ENCODE measurements at places on chromosomes 5 and 9. TPM values are rescaled to one million over a fixed set of nuclear protein-coding genes. Genes with fewer than 3 reads are reported as not detected.
A peak's percentile ranks its signal among the peaks of the same experiment; 100 is the strongest.

GRCh38 chr9:127181315-127181580 lies 58.8 kb upstream of the ANGPTL2 start:
- no peak for DNase-seq

- peak; percentile 39 for DNase-seq
Observed at GRCh38 chr5:37495210-37495609, 116.1 kb downstream of the WDR70 start.

DNA sequence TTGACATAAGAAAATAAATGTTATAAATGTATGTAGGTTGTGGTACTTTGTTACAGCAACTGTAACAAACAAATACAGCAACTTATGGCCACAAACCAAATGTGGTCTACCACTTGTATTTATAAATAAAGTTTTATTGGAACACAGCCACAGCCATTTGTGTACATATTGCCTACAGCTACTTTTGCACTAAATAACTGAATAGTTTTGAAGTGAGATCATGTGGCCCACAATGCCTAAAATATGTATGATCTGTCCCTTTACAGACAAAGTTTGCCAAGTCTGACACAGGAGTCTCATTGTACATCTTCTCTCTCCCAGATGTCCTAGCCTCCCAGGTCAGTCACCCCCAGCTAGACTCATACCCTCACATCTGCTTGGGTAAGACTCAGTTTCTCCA lies 283.6 kb upstream of the PRDM9 start:
- no peak for DNase-seq

DNA sequence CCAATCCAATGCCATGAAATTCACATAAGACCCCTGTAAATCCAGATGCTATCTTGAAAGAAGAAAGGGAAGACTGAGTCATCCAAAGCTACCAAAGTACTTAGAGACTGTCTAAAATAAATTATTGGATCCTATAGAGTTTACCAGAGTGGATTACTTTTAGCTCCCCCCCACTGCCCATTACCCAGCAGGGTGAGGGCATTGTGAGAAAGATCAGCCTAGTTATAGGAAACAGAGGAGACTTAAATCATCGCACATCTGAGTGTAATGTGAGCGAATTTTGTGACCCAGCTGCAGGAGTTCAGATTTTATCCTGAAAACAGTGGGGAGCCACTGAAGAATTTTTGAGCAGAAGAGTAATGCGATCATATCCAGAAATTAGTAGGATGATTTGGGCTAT lies 1.6 kb upstream of the ENHO start:
- DNase-seq, result no peak

The ANKRD34B gene
- not detected for total RNA-seq

GRCh38 chr5:63250939-63251338 lies 672.3 kb downstream of the LRRC70 start:
- DNase-seq, result no peak

The IL7R gene
- total RNA-seq, result 56.9 TPM

DNA sequence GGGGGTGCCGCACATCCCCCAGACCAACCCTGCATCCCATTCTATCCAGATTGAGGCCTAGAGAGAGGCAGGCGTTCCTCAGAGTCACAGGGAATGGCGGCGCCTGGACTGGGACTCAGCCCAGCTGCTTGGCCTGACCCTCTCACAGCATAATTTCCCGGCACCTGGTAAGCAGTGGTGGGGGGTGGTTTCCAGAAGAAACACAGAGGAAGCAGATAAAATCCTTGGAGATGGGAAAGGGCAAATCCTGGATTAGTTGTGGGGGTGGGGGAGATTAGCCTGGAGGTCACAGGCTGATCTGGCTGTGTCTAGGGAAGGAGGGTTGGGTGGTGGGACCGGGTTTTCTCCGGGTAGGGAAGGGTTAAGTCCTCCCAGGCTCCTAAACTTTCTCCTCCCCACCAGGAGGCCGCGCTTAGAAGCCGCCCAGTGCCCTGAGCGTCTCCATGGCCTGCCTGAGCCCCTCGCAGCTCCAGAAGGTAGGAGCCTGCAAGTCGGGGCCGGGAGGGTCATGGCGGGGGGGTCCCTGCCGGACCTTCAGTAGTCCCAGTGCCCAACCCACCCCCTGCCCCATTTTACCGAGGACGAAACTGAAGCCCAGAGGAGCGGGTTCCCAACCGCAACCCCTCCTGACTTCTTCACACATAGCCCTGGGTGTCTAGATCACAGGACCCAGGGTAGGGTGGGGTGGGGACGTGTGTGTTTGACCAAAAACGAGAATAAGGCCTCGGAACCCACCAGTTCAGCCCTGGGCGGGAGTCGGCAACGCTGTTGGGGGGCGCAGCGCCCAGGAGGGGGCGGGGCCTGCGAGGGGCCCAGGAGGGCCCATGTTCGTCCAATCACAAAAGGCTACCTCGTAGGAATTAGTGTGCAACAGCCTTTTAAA lies 1.3 kb downstream of the PHYHD1 start:
- DNase-seq, result peak; percentile 50

The HTR1A gene
- not detected for total RNA-seq

DNA sequence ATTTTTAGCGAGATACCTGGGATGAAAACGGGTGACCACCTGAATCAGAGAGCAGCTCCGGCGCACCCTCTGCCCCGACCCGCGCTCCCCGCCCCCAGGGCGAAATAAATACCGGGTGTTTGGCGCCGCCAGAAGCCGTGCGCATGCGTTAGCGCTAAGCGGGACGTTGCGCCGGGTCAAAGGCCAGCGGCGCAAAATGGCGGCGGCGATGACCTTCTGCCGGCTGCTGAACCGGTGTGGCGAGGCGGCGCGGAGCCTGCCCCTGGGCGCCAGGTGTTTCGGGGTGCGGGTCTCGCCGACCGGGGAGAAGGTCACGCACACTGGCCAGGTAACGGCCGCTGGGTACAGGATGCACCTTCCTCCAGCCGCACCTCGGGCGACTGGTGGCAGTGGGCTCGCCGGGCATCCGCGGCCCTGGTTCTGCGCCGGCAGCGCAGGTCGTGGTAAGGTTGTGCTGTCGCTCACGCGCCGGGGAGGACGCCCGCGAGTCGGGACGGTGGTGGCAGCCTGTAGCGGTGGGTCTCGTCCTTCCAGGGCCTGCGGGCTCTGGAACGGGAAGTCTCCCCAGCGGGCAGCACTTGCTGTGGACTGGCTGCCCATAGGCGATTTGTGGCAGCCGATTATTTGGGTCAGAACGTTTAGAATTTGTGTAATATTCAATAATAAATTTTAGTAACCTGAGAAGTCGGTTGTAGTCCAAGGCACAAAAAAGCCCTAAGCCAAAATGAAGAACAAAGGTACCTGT lies at the start of gene NDUFS6:
TSS of gene NDUFS6 (plus strand) at position 186 of the 745 bp plus-strand sequence. CDS start at position 197, 11 bp downstream.
- peak; percentile 55 for DNase-seq

- DNase-seq, result peak; percentile 21
Observed at GRCh38 chr5:93886917-93887361, 145.5 kb upstream of the POU5F2 start.

The CBY3 gene
- 0.18 TPM for total RNA-seq

GRCh38 chr5:174222891-174223290 lies 177.4 kb downstream of the NSG2 start:
- no peak for DNase-seq

The ENHO gene
- not detected for total RNA-seq

- DNase-seq, result no peak
Observed at GRCh38 chr9:90841615-90842014, 40.0 kb downstream of the SYK start.

GRCh38 chr5:62685221-62685620 lies 106.6 kb downstream of the LRRC70 start:
- DNase-seq, result no peak

- peak; percentile 47 for DNase-seq
Observed at GRCh38 chr5:93246090-93246855, 334.7 kb downstream of the NR2F1-AS1 start.

DNA sequence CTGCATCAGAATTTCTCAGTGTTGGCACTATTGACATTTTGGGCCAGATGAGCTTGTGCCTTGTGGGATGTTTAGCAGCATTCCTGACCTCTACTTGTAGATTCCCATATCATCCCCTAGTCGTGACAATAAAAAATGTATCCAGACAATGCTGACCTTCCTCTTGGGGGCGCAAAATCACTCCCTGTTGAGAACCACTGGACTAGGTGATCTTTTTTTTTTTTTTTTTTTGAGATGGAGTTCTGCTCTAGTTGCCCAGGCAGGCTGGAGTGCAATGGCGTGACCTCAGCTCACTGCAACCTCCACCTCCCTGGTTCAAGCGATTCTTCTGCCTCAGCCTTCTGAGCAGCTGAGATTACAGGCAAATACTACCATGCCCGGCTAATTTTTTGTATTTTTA lies 22.6 kb downstream of the STXBP1 start:
- no peak for DNase-seq

- peak; percentile 94 for DNase-seq
Observed at GRCh38 chr9:107213561-107214028, 69.5 kb upstream of the RAD23B start.

The SLCO6A1 gene
- not detected for total RNA-seq

DNA sequence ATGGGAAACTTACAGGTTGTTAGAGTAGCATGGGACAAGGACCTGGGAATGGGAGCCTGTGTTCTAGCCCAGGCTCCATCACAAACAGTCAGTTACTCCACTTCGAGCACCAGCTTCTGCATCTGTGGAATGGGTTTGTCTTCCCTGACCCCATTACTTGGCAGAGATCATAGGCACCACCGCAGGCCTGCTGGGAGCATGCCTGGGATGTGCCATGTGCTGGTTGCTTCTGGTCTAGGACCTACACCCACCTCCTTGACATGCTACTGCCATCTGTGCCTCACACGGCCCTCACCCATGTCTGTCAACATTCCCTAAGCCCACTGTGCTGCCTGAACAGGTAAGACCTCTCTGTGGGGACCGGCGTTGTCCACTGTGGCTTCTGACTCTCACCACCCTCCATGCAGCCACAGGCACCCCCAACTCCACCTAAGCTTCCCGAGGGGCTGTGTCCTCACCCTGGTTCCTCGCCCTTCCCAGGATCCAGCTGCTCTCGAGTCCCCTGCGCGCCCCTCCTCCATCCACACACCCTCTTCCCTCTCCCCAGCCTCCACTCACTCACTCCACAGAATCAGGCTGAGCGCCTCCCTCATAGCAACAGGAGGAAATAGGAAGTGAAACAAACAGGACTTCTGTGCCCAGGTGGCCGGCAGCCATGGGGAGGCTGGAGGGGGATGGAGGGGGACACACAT lies 85.9 kb upstream of the FAM120A start:
- DNase-seq, result no peak

DNA sequence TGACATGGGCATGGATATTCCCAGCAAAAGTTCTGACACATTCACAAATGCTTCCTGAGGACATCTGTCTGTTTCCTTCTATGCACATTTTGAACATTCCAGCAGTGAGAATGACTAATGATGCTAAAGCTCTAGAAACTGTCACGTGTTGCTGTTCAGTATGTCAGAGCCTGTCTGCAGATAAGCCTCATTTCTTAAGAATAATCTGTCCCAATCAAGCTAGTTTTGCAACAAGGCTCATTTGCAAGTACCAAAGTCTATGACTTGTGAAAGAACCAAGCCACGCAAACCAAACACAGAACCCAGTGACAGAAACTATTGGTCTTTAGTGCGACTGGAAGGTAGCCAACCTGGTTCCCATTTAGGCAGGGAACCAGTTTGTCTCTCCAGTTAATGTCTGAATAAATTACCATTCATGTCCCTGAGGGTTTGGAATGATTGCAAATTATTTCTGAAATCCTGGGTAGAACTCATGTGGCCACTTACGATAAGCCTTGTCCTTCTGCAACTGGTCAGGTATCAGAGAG lies 178.5 kb downstream of the C9orf152 start:
- DNase-seq, result peak; percentile 85

DNA sequence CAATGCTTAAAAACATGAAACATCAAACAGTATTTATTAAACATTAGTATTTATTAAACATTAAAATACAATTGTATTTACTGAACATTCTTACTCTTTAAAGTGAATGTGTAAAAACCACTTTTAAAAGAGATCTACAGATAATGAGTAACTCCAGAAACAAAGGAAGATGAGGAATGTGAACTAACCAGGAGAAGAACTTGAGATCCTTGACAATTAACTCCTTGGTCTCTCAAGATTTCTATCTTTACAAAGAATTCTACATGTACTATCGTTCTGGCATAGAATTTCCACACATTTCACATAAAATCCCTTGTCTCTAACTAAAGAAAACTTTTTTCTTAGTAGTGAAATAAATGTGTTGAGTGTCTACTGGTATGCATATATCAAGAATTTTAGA lies 28.7 kb upstream of the IFNE start:
- no peak for DNase-seq

DNA sequence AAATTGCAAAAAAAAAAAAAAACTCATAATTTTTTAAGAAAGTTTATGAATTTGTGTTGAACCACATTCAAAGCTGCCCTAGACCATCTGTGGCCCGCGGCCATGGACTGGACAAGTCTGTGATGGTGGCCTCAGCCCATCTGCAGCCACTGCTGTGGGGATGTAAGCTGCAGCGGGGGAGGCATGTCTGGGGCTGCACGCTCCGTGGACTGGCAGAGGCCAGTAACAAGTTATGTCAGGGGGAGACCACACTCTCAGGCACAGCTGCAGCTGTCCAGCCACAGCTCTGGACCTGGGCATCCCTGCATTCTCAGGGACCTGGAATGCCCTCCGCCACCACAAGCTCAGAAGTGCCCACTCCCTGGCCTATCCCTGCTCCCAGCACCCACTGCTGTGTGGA lies 1272.3 kb upstream of the CDH9 start:
- DNase-seq, result no peak

The SAXO1 gene
- total RNA-seq, result under 0.01 TPM

DNA sequence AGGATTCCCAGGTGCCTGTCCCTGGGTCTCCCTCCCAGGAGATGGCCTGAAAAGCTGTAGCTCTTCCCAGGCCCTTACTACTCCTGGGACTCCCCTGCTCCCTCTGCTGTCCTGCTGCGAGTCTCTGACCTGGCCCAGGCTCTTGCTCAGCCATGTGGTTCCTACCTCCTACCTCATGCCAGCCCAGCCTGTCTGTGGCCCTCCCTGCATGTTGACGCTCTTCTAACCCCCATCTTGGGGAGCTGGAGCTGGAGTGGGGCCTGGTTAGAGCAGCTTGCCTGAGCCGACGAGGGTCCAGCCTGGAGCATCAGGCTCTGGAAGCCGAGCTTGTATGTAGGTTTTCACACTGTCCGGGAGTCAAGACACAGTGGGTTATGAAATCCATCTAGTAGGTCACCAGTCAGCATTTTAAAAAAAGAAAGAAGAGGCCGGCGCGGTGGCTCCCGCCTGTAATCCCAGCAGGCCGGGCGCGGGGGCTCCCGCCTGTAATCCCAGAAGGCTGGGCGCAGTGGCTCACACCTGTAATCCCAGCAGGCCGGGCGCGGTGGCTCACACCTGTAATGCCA lies 244.4 kb downstream of the FANCC start:
- no peak for DNase-seq

The SLC4A9 gene
- not detected for total RNA-seq

The NDFIP1 gene
- 7.7 TPM for total RNA-seq

- DNase-seq, result peak; percentile 50
Observed at GRCh38 chr9:130235558-130236435, 29.8 kb upstream of the HMCN2 start.

DNA sequence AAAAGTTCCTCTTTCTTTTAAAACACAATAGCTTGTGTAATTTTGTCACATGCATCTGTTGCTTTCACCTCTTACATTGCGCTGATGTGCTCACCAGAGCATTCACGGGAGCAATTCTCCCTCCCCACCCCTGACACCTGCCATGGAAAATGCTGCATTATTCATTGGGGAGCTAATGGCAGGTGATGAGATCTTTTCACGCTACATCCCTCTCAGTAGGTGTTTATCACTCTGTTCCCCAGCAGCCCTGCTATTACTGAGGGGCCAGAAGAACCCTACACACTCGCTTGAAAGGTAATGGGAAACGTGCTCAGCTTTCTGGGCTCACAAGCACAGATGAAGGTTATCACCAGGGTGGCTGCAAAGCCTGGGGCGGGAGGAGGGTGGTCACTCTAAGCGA lies 398.0 kb downstream of the PSAT1 start:
- no peak for DNase-seq
